ENCODE measurements at places on chromosomes 3 and 15.

GRCh38 chr3:18579661-18580060 is 154.5 kb upstream of the SATB1 start:
- DNase-seq, result no peak

DNA sequence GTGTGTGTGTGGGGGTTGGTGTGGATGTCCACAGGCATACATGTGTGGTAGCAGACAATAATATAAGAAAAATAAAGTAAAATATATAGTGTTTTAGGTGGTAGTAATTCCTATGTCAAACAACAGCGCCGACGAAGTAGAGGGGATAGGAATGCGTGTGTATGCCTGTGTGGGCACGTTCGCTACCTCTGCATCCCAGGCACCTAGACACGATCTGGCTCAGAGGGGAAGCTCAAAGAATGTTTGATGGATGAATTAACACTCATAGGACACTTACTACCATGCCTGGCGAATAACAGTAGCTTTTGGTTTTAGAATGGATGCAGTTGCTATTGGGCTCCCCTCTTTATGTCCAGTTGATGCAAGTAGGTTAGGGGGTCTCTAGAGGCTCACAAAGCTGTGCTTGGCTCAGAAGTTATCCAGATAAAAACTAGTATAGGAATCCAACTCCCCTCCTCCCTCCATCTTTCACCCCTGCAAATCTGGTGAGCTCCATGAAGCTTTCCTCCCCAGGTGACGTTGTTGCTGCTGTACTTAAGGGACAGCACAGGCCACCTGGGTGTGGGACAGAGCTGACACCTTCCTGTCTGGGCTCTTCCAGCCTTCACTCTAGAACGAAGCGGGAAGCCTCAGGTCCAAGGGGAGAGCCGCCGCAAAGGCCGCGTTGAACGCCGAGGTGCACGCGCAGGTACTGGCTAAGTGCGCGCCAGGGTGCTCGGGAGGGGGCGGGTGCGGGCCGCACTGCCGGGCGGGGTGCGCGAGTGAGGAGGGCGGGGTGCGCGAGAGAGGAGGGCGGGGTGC is 192.6 kb upstream of the LYSMD4 start:
- DNase-seq, result peak; percentile 26

GRCh38 chr15:69983696-69984265 is 113.9 kb downstream of the TLE3 start:
- no peak for DNase-seq

- DNase-seq, result no peak
Observed at GRCh38 chr3:50666837-50667236, 7.9 kb upstream of the DOCK3 start.

DNA sequence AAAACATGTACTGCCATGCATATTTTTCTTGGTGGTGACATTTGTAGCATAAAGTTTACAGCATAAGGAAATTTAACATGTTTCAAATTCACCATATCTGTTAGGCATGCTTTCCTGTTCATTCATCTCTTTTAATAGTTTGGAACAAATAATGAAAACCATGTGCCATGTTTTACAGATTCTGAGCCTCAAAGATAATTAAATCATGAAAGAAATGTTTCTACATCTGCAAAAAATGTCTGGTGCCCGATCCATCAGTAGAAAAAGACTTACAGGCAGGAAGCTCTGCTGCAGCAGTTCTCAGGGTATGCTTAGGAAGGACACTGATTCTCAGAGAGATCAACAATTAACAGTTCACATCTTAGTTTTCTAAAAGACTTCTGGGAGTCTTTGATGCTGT is 316.2 kb downstream of the IL5RA start:
- DNase-seq, result no peak

- no peak for DNase-seq
Observed at GRCh38 chr15:92102395-92102755, 248.9 kb downstream of the SLCO3A1 start.

- no peak for DNase-seq
Observed at GRCh38 chr3:63559884-63560283, 92.6 kb upstream of the SNTN start.

DNA sequence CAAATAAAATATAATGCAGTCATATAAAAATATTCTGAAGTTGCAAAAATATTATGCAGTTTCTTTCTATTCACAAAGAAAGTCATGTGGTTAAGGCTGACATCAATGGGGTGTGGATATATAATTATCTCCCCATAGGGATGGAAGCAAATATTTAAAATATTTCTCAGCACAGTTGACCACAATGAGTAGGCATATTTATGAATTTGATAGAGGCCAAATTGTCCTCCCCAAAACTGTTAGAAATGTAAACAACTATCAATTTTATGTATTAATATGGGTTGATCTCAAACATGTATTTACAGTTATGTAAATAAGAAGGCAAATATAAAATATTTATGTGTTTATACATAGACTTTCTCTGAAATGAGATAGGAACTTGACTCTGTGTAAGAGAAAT is 246.0 kb upstream of the CBLB start:
- no peak for DNase-seq

DNA sequence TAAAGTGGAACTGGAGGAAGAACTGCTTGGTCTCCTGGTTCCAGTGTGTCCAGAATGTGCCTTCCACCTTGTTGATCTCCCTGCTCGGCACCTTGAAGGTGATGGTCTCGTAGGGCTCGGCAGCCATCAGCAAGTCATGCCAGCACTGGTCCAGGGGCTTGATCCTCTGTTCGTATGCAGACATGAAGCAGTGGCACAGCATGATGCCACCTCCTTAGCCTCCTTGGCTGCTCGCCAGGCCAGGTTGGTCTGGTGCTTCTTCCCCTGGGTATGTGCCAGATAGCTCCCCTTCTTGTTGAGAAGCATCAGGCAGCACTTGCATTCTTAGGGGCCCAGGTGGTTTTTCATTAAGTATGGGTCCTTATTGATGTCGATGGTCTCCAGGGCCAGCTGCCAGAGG is 17.8 kb upstream of the TXNRD3 start:
- no peak for DNase-seq

GRCh38 chr3:45491344-45491743 is 103.0 kb downstream of the LARS2 start:
- no peak for DNase-seq

GRCh38 chr15:91275844-91276243 is 175.8 kb downstream of the SV2B start:
- no peak for DNase-seq

- DNase-seq, result no peak
Observed at GRCh38 chr3:142904639-142905436, 16.0 kb upstream of the PCOLCE2 start.

DNA sequence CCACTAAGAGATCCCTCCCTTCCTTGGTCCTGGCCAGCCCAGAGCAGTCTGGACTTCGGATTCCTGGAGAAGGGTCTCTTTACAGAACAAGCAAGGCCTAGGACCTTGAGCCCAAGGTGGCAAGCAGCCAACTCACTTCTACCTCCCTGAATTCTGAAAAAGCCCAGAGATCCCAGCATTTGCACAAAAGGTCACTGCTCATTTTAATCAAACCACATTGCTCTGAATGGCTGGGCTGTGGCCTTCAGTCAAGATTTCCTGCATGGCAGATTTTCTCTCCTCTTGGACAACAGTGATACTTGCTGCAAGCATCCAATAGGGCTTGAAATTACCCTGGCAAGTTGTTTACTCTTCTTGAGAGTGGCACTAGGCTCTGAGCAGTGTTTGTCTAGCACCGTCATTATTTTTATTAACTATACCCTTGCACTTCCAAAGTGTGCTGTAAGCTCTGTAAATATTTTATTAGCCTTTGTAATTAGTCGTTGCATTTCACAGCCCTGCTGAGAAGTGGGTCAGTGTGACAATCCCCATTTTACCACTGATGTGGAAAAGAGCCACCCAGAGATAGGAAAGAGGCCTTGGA is 274.7 kb upstream of the CTNNB1 start:
- DNase-seq, result no peak

DNA sequence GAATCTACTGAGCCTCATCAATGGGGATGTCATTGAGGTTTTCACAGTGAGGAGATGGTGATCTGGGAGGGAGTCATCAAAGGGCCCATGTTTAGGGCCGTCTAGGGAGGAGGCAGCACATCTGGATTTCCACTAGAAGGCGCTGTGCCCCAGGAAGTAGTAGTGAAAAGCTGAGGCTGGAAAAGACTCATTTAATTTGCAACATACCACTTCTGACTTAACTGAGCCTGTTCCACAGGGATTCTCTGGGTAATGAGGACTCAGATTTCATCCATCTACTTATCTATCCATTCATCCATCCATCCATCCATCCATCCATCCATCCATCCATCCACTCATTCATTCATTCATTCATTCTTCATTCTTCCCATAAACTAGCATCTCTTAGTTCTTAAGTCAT is 17.4 kb upstream of the SHF start:
- no peak for DNase-seq

- DNase-seq, result no peak
Observed at GRCh38 chr3:71180524-71180923, 403.0 kb downstream of the FOXP1 start.

- no peak for DNase-seq
Observed at GRCh38 chr15:82950746-82951370, 1.7 kb downstream of the HOMER2 start.

DNA sequence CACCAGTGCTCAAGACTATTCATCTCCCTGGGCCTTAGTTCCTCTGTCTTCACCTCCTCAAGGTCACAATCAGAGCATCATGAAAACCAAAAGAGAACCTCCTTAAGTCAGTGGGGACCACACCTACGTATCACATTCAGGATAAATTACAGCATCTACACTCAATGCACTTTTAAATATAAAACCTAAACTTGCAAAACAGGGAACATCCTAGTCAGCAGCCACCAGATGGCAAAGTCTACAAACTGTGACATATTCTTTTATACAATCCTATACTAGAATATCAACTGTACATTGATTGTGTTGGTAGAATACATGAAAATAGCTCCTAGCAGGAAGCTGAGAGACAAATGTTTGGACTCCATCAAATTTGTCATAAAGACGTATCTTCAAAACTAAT is 7.9 kb downstream of the KIF9 start:
- no peak for DNase-seq

GRCh38 chr3:159191447-159191846 is 389.6 kb downstream of the MFSD1 start:
- no peak for DNase-seq

Measured in activated CD4-positive, alpha-beta T cell treated with anti-CD3 and anti-CD28 coated beads, Interleukin-2, amount 50 U/mL, for 24 hours (primary cell).